ENCODE measurements at places on chromosomes 5 and 9.
A peak's percentile ranks its signal among the peaks of the same experiment; 100 is the strongest.

DNA sequence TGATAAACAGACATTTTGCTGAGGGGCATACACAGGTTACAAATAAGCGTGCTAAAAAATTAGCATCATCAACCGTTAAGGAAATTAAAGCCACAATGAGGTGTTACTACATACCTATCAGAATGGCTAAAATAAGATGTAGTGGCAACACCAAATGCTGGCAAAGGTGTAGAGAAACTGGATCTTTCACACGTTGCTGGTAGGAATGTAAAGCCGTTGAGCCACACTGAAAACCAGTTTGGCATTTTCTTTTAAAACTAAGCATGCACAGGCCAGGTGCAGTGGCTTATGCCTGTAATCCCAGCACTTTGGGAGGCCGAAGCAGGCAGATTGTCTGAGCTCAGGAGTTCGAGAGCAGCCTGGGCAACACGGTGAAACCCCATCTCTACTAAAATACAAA, 67.0 kb upstream of the SYK start:
- DNase-seq, result no peak

DNA sequence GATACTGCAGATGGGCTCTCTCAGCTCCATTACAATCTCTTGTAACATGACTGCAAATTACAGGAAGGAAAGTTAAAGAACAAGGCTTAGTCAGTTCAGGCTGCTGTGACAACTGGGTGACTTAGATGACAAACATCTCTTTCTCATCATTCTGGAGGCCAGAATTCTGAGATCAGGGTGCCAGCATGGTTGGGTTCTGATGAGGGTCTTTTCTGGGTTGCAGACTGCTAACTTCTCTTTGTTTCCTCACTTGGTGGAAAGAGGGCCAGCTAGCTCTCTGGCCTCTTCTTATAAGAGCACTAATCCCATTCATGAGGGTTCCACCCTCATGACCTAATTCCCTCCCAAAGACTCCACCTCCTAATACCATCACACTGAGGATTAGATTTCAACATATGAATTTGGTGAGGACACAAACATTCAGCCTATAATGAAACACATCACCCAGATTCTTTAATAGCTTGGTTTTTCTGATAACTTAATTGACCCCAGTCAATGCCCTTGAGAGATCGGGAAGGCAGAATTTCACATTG, 73.6 kb upstream of the MAMDC2 start:
- no peak for DNase-seq

GRCh38 chr5:31995006-31995405, 179.1 kb downstream of the GOLPH3 start:
- no peak for DNase-seq

GRCh38 chr5:162323466-162323865, 255.9 kb downstream of the GABRG2 start:
- DNase-seq, result no peak

DNA sequence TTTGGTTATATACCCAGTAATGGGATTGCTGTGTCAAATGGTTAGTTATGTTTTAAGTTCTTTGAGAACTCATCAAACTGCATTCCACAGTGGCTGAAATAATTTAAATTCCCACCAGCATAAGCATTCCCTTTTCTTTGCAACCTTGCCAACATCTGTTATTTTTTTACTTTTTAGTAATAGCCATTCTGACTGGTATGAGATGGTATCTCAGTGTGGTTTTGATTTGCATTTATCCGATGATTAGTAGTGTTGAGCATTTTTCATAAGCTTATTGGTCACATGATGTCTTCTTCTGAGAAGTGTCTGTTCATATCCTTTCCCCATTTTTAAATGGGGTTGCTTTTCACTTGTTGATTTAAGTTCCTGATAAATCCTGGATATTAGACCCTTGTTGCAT, 435.7 kb upstream of the RIOK2 start:
- DNase-seq, result no peak

- no peak for DNase-seq
These were observed 435.1 kb downstream of the SPATA31D1 start for GRCh38 chr9:82423700-82424099.

- DNase-seq, result no peak
These were observed 463.6 kb downstream of the TAF11L14 start for GRCh38 chr5:18097817-18098216.

- DNase-seq, result no peak
These were observed 154.6 kb downstream of the OLFM1 start for GRCh38 chr9:135242049-135242396.

DNA sequence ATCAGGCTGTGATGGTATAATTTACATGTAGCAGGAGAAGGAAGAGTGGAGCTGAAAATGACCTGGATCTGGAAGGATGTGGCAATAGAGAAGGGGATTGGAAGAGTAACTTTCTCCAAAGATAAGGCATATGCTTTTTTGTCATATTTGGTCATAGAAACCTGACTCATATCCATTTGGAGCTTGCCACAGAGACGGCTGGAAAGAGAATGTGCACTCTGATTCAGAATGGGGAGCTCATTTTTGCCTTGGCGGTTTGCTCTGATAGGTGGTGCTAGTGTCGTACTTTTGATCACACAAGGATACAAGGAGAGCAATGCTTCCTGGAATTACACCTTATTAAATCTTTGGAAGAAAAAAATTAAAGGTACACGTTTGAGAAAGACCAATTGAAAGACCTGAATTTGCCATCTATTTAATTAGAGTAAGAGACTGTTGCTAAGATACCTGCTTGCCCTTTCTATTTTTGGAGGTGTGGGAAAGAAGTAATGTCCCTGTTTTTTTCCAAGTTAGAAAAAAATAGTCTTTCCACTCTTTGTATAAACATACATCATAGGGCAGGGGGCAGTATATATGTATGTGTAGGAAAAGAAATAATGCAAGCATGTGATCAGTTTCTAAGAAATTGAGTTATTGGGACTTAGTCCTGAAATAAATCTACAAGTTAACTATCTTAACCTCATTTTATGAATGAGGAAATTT, 5.4 kb downstream of the LSM11 start:
- DNase-seq, result no peak

DNA sequence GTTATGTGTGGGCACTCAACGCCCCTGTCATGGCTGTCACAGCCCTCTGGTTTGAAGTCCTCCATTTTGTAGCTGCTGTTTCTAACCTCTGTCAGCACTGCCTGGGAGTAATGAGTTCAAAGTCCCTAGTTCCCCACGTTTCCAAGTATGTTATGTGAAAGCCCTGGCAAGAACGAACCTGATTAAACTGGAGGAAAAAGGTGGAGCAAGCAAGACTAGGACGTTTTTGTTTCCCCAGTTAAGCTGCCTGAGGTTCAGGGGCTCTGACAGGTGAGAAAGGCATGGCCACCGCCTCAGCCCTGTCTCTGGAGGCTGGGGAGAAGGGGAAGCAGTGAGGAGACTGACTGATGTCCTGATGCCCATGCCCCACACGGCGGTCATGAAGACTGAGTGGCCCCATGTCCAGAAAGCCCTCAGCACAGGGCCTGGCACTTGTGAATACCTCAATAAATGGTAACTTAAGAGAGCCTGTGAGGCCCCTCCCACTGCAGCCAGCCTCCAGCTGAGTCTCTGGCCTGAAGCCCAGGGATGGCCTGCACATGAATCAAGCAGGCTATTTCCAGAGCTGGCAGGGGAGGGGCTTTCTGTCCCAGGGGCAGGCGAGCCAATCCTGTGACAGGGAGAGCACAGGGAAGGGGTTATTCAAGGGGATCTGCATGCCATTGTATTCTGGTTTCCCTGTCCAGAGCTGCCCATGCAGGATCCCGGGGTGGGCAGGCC, 61.8 kb downstream of the PFDN1 start:
- peak; percentile 98 for DNase-seq

DNA sequence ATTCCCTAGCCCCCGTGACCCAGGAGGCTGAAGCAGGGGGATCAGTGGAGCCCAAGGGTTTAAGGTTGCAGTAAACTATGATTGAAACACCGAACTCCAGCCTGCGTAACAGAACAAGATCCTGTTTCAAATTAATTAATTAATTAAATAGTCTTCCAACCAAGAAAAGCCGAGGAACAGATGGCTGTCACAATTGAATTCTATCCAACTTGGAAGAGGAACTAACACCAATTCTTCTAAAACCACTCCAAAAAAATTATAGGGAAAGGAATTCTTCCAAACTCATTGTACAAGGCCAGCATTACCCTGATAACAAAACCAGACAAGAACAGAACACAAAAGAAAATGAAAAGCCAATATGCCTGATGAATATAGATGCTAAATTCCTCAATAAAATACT, 43.4 kb upstream of the RGS7BP start:
- no peak for DNase-seq

DNA sequence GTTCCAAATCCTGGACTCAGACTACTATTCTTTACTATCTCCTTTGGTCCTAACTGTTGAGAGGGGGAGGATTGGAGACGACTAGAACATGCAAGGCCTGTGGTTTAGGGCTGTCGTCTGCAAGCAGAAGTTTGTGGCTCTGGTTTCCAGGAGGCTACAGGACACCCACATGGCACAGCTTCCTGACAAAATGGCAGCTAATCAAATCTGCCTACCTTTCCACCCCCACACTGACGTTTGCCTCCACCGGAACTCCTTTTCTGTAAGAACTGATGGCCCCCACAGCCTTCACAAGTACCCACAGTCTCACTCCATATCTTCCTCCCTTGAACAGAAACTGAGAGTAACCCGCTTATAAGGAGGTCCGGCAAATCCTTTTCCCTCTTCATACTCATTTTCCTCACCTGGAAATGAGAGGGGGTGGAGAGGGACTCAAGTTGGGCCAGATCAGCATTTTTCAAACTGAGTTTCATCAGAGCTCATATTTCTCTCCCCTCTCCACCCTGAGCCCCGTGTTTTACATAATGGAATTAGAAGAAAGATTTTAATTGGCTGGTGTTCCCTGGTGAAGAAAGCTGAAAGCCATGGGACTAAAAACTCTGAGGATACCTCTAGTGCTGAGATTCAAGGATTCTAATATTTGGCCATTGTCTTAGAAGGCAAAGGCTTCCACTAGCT, 5.2 kb downstream of the SLC31A2 start:
- DNase-seq, result no peak

GRCh38 chr9:89011683-89012082, 20.4 kb downstream of the S1PR3 start:
- DNase-seq, result no peak

GRCh38 chr5:156927545-156927944, 35.5 kb downstream of the TIMD4 start:
- DNase-seq, result no peak

GRCh38 chr9:80873861-80874260, 815.5 kb downstream of the TLE1 start:
- DNase-seq, result no peak

DNA sequence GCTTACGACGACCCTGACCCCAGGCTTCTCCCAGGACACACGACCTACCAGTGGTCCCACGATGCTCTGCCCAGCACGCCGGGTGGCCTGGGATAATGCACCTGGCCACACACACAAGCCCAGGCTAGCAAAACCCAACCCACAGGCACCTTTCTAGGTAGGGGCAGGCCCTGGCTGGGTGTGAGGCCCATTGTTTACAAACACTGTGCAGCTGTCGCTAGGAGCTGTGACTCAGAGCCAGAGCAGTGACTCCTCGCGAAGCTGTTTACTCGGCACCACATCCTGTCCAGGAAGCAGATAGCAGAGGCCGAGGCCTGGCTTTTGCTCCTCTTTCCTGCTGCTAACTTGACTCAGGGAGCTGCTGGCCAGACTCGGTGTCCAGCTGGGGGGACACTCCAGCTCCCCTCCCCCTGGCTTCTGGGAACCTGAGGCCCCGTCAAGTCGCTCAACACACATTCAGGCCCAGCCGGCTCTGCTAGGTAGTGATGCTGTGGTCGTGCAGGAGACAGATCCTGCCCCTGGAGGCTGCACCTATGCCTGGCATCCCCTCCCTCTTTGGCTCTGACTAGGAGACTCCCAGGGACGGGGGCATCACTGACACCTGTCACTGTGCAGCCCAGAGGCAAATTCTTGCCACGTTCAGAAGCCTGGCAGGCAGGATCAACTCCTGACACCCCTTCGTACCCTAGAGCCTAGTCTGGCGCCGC, 12.8 kb upstream of the RALGDS start:
- peak; percentile 61 for DNase-seq

- DNase-seq, result no peak
These were observed 9.0 kb upstream of the RAD23B start for GRCh38 chr9:107274096-107274495.

DNA sequence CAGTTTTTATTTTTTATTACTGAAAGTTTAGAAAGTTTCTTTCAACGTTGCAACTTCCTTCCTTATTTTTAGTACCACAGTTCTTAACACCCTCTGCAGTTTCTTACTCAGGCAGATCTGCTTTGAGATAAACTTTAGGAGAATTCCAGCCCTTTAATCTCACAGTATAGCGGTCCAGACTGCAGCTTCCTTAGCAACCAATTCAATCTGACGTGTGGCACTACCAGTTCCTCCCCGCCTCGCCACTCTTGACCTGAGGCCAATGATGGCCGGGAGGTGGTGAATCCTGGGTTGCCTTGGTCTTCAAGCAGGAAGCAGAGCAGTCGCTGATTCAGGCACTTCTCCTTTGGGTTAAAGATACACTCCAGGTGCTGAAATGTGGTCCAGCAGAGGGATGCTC, 334.3 kb upstream of the TRPC7 start:
- no peak for DNase-seq

DNA sequence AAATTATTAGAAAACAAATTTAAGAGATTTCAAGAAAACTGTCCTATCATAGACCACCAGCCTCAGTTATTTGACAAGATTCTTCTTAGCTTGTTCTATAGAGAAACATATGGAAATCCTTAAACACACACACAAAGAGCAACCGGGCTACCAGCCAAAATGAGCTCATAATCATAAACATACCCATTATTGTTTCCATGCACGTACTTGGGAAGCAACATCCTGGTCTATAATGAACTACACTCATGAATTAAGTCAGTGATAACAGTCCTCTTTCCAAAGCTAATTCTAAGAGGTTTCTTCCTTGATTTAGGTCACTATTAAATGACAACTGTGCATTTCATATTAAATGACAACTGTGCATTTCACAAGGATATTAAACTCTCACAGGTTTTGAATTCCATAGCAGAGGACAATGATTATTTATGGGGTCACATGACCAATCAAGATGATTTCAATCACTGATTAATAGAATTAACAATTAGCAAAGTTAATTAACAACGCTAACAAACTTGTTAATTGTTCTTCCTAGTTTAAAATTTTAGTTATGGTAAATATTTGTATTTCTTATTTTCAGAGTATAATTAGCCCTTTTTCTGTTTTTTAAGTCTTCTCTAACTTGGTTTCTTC, 77.0 kb downstream of the OXCT1 start:
- no peak for DNase-seq

GRCh38 chr9:72680593-72681282, 159.3 kb downstream of the TMC1 start:
- DNase-seq, result no peak

DNA sequence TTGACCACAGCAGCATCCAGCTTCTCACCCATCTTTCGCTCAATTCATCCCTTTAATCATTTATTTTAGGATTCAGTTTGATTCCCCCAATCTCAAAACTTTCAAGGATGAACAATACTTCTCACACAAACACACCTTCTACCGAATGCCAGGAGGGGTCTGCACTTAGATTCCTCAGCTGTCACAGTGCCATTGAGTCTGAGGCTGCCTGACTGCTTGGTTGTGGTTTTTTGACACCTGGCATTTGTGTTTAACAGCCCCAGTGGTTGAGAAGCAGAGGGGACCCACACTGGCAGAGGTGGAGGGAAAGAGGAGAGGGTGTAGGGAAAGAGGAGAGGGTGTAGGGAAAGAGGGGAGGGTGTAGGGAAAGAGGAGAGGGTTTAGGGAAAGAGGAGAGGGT, 54.9 kb downstream of the PALM2AKAP2 start:
- DNase-seq, result no peak

- DNase-seq, result no peak
These were observed 34.1 kb upstream of the UNC5A start for GRCh38 chr5:176776141-176776865.

GRCh38 chr9:70488793-70489105, 74.3 kb upstream of the KLF9 start:
- no peak for DNase-seq

- DNase-seq, result no peak
These were observed 96.3 kb downstream of the ANKRD33B start for GRCh38 chr5:10660135-10660534.
